RPMI8226 (cell line): ENCODE measurements at places on chromosomes 4 and X.

- DNase-seq, result no peak
Measured at GRCh38 chr4:55330241-55330640, 15.8 kb upstream of the SRD5A3 start.

- DNase-seq, result peak; percentile 76
Measured at GRCh38 chr4:76485450-76485849, 50.4 kb downstream of the SHROOM3 start.

- peak; percentile 11 for DNase-seq
Measured at GRCh38 chrX:108020631-108021030, 24.2 kb upstream of the VSIG1 start.

DNA sequence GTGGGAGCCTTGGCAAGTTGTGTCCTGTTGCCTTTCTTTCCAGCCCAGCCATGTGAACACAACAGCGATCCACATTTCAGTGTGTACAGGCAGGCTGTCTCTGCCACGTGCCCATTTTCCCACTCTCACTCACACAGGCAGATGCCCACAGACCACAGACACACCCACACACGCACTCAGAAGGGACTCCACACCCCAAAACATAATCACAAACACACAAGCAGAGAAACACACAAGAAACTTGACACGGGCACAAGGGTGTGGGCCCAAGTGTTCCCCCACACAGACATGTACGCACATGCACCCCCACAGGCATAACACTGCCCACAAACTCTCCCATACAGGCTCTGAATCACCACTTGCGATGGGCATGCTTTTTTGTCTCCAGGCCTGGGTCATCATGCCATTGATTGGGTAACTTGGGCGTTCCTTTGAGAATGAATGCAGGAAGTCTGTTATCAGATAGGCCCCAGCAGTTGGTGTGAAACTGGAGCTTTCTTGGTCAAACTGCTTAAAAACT, 84.3 kb downstream of the NBDY start:
- no peak for DNase-seq

DNA sequence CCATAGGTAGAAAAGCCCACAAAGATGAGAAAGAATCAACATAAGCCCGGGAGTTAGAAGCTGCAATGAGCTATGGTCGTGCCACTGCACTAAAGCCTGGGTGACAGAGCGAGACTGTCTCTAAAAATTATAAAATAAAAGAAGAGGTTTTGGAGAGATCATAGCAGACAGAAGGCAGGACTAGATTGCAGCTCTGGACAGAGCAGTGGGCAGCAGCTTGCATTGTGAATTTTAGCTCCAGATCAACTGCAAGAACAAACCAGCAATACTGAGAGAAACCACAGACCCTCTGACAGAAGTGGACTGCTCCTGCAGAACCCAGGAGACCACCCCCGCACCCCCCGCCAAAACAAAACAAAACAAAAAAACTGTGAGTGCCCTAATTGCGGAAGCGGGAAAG, 30.6 kb downstream of the SOWAHB start:
- no peak for DNase-seq

DNA sequence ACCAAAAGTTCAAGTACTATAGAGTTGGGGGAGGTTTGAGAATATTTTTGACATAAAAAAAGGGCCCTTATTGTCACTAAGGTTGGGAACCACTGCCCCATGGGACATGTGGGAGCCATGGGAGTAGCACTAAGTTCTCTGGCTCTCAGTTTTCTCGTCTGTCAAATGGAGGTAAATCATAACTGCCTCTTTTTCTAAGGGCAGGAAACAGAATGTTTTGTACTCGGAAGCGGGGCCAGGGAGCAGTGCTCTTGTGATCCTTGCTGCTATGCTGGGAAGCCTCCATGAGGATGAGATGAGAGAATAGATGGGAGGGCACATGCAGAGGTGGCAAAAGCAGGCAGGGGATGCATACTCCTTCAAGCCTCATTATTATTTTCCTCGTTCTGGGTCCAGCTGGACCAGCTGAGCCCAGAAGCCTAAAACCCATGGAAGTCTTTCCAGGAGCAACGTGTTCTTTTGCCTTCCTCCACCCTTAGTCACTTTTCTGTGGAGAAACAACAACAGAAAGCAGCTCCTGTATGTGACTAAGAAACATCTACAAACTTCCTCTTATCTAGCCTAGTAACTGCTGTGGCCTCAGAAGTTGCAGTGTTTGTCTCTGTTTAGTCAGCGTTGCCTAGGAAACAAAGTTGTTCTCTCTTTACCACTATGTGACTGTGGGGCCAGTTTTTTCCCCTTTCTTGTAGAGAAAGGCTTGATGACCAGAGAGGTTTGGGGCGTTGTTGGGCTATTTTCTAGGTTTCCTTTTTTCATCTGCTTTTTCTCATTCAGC, 64.8 kb downstream of the TSC22D3 start:
- peak; percentile 88 for DNase-seq

DNA sequence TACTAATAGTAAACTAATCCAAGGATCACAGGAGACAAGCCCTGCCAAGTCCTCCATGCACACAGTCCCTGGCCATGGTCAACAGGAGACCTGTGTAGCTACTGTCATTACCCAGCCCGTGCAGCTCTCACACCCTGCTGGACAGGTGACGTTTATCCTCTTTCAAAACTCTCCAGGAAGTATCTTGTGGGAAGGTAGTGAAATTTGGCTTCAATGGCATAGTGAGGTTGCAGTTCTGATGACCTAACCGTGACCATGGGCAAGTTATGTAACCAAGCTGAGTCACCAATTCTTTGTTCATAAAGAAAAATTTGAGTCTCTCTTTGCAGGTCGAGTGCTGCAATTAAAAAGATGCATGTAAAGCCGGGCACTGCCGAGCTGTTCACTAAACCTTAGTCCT, 11.3 kb upstream of the SLC2A9 start:
- no peak for DNase-seq

- DNase-seq, result no peak
Measured at GRCh38 chr4:16092682-16093319, 9.0 kb upstream of the PROM1 start.

- no peak for DNase-seq
Measured at GRCh38 chrX:72475952-72476668, 96.5 kb downstream of the HDAC8 start.

DNA sequence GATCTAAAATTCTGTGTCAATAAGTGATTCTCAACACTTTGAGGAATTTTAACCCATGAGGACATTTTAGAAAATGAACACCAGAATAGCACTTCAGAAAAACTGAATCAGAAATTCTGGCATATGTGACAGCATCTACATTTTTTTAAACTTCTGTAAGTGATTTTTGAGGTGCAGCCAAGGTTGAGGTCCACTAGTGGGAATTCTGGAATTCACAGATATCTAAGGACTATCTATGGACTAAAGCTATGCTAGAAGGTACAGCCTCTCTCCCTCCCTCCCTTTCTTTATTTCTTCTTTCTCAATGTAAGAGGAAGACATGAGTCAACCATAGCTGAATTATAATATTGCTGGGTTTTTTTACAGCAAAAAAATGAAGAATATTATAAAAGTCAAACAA, 508.2 kb upstream of the ATOH1 start:
- DNase-seq, result no peak

- DNase-seq, result no peak
Measured at GRCh38 chrX:70970482-70970995, 39.6 kb upstream of the SLC7A3 start.

GRCh38 chrX:38172596-38172995, 48.1 kb downstream of the SRPX start:
- DNase-seq, result no peak

DNA sequence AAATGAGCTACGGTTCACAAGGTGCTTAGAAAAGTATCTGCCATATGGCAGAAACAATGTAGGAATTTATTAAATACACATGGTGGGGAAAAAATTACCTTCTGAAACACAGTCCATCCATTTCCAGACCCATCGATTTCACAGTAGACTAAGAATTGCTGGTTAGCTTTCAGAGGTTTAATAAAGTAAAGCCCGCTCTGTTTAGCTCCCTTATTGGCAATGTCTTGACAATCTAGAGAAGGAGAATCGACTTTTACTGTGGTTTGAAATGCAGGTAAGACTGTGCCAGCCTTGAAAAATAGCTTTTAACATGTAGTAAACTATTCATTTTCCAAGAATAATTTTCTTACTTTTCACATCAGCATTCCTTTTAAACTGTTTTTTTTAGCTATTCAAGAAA, 2.9 kb downstream of the FGG start:
- no peak for DNase-seq

DNA sequence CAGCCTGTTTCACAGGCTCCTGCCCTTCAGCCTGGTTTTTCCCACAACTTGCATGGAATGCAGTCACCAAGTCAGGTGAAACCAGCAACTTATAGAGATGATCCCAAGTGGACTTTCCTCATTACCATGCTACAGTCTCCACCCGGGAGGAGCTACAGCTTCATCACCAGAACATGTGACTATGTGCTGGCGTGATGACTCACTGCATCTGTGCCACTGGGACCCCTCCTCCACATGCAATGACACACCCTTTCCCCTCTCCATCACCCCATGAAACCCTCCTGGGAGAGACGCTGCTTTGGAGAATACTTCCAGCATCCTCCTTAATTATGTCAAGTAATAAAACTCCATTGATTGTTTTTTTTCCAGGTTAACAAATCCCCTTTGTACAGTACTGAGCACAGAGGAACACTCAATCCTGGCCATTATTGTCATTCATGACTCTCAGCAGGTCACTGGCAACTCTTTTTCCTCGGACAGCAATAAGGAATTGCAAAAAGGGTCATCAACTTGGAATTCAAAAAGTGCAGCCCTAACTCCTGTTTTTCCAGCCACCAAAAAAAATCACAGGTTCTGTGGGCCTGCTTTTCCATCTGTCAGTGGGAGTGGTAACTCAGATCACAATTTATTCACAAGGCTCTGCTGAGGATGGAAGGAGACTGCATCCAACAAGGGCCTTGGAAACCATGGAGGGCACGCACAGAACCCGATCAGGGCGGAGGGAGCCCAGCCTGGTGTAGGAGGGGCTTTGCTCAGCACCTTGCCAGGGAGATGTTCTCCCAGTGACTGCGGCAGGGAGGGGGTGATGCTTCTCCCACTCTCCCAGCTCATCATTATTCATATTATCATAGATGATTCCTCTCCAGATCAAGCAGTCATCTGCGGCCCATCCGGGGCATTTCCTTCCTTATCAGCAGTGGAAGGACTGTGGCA, 17.4 kb downstream of the QDPR start:
- DNase-seq, result no peak

DNA sequence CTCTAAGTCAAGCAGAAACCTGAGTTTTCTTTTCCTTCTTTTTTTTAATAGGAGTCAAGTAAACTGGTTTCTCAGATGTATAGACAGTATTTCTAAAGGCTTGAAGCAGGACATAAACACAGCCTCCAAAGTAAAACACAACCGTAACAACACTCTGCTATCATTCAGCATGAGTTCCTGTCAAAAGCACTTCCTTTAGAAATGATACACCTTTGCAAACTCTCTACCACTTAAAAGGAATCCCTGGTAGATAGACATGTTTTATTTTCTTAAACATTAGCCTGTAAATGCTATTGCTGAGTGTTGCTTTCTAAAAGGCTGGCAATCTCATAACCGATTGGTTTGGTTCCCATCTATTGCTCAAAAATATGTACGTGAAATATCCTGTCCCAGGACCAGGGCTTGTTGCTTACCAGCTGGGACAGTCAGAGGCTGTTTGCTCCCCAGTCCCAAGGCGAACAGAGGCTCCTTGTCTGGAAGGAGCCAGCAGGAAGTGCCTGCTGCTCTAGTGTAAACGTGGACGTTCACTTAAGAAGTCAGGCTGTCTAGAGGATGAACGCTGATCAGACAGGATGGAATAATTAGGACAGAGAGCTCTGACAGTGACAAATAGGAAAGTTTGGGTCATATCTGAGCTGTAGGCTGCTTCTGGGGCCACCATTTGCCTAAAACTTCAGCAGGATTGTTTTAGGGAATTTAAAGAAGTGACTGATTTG, 173.9 kb upstream of the KLF3 start:
- no peak for DNase-seq

DNA sequence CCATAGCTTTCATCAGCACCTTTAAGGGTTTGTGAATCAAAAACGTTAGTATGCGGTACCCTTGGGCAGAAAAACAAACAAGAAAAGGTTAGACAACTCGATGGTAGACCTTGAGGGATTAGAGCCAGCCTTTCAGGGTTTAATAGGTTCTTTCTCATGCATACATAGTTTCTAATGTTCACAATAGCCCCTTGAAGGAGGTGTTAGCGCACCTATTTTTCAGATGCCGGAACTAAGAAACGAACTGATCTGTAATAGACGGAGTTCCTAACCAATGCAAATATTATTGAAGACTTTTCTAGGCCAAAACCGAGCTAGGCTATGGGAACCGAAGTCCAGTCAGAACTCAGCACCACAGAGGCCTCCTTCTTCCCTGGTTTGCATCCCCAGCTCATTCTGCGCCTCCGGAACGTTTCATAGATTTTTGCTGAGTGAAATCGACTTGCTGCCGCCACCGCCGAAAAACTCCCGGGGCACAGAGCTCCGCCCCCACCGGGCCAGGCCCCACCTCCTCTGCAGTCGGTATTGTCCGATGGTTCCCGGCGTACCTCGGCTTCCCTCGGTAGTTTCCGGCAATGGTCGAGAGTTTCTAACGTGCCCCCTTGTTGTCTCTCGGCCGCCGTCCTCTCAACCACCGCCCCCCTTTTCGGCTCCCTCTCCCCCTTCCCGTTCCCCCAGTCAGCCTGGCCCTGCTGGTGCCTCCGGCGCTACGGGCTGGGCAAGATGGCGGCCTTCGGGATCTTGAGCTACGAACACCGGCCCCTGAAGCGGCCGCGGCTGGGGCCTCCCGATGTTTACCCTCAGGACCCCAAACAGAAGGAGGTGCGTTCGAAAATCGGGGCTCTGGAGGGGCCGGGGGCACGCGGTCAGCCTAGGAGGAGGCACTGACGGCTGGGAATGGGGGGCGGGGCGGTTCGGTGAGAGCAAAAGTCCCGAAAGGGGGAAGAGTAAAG, at the start of gene MED12:
MED12 (plus strand) TSS at position 565 of the 953 bp plus-strand sequence; CDS start at position 724, 159 bp downstream.
- peak; percentile 80 for DNase-seq

DNA sequence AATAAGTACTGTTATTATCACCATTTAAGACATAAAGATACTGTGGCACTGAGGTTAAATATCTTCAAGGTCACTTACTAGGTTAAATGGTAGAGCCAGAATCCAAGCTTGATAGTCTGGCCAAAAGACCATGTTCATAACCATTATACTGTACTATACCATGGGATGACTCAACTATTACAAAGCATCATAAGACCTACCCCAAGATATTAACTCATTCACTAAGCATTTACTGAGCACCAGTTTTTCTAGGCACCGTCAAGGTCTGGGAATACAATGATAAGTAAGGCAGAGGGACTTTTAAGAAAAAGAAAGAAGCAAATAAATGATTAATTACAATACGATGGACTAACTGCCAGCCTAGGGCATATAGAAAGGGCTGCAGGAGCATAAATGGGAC, 95.5 kb upstream of the KCTD8 start:
- no peak for DNase-seq

GRCh38 chr4:121738780-121739535, 26.0 kb downstream of the SMIM43 start:
- DNase-seq, result no peak

- no peak for DNase-seq
Measured at GRCh38 chr4:182840108-182840507, 77.1 kb downstream of the DCTD start.

DNA sequence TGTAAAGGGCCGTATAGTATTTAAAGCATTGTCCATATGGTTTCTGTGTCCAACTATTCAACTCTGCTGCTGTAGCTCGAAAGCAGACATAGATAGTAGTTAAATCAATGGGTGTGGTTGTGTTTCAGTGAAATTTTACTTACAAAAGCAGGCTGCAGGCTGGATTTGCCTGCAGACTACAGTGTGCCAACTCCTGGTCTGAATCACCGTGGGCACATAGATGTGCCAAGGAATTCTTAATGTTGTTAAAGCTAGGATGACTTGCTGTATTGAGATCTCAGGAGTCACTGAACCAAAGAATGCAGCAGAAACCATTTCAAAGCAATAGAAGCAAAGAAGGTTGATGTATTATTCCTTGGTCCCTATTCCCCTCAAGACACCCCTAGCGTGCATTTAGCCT, 379.0 kb downstream of the STIM2 start:
- DNase-seq, result no peak
